ENCODE measurements at places on chromosomes 5 and 9.

DNA sequence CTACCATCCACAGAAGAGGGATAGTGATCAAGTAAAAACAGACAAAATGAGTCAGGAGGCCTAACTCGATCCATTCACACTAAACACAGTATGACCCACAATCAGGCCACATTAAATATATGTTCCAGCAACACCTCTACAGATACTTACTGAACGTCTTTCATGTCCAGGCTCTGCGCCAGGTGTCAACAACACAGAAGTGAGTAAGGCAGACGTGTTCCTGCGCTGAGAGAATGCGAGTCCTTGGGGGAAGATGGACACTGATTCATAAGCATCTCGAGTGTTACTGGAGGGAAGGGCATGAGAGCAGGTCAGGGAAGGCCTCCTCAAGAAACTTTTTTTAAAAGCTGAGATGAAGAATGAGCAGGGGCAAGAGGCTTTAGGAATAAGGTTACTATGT lies 164.3 kb upstream of the CLINT1 start:
- DNase-seq, result no peak

DNA sequence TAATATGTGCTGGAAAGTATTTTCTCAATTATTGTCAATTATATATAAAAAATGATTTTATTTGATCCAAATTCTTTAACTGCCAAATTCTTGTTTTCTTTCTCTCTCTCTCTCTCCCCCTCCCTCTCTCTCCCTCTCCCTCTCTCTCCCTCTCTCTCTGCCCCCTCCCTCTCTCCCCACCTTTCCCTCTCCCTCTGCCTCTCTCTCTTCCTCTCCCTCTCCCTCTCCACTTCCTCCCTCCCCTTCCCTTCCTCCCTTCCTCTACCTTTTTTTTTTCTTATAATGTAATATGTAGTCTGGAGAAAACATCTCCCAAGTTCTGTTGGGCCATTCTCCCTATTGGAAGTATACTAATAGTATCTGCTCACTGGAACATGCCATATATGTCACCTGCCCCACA lies 6.4 kb upstream of the RFX3 start:
- no peak for DNase-seq

DNA sequence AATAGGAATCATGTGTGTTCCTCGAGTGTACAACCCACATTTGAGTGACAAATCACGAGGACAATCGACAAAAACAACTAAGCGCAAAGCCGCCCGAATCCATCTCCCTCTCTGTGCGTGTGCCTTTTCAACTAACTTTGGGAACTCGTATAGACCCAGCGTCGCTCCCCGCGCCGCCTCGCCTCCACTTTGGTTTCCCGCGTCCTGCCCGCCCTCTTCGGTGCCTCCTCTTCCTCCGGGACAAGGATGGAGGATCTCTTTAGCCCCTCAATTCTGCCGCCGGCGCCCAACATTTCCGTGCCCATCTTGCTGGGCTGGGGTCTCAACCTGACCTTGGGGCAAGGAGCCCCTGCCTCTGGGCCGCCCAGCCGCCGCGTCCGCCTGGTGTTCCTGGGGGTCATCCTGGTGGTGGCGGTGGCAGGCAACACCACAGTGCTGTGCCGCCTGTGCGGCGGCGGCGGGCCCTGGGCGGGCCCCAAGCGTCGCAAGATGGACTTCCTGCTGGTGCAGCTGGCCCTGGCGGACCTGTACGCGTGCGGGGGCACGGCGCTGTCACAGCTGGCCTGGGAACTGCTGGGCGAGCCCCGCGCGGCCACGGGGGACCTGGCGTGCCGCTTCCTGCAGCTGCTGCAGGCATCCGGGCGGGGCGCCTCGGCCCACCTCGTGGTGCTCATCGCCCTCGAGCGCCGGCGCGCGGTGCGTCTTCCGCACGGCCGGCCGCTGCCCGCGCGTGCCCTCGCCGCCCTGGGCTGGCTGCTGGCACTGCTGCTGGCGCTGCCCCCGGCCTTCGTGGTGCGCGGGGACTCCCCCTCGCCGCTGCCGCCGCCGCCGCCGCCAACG lies at the start of gene GPR150:
Gene GPR150 (plus strand): TSS at position 58 of the 840 bp plus-strand sequence. CDS start 189 bp downstream, at position 247.
- DNase-seq, result no peak

GRCh38 chr9:94973451-94973941 lies 247.0 kb downstream of the AOPEP start:
- DNase-seq, result no peak

- no peak for DNase-seq
Measured at GRCh38 chr5:122665051-122665450, 109.8 kb upstream of the SNX2 start.

- no peak for DNase-seq
Measured at GRCh38 chr9:133527444-133527920, 2.7 kb upstream of the MYMK start.

GRCh38 chr9:126504086-126504976 lies 109.4 kb upstream of the LMX1B start:
- no peak for DNase-seq

DNA sequence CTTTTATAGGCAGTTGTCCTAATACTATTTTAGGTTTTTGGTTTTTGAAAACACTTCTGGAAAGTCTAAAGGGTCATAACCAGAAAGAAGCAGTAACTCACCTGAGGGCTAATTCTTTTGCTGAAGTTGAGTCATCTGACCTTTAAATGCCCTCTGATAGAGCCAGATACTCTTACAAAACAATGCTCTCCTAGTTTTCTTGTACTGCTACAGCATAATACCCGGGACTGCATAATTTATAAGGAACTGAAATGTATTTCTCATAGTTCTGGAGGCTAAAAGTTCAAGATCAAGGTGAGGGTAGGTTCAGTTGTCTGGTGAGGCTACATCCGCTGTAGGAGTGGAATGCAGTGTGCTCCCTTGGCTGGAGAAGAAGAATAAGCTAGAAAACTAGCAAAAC lies 670.3 kb downstream of the TLE4 start:
- DNase-seq, result no peak

DNA sequence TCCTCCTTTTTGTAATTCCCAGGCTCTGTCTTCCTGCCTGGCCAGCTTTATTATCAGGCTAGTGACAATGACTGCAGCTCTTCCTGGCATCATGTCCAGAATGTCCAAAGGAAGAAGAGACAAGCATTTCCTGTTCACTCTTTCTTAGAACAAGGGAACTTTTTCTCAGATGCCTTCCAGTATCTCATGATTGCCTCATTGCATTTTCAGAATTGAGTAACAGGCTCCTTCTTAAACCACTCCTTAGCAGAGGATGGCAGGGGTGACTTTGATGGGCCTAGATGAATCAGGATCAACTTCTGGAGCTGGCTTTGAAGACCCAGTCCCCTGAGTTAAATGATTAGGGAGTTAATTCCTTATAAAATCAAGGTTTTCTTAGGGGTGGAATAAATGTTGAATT lies 92.9 kb upstream of the RASGRF2 start:
- no peak for DNase-seq

DNA sequence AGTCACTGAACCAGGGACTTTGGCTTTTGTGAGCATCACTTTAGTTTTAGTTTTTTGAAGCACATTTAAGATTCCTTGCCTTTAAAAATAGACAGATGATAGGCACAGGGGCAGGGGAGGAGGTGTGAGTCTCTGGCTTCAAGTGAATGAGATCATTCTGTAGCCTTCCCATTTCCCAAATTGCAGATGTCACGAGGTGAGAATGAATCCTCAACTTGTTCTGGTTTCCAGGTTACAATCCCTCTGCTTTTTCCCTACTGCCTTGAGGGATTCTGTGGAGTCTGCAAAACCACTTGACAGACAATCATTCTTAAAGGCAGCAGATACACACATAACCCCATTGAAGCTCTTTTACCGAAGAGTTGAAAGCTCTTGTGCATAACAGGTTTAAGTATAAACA lies 332.4 kb downstream of the DMAC1 start:
- DNase-seq, result no peak

- no peak for DNase-seq
Measured at GRCh38 chr5:1421521-1422341, 23.5 kb downstream of the SLC6A3 start.

DNA sequence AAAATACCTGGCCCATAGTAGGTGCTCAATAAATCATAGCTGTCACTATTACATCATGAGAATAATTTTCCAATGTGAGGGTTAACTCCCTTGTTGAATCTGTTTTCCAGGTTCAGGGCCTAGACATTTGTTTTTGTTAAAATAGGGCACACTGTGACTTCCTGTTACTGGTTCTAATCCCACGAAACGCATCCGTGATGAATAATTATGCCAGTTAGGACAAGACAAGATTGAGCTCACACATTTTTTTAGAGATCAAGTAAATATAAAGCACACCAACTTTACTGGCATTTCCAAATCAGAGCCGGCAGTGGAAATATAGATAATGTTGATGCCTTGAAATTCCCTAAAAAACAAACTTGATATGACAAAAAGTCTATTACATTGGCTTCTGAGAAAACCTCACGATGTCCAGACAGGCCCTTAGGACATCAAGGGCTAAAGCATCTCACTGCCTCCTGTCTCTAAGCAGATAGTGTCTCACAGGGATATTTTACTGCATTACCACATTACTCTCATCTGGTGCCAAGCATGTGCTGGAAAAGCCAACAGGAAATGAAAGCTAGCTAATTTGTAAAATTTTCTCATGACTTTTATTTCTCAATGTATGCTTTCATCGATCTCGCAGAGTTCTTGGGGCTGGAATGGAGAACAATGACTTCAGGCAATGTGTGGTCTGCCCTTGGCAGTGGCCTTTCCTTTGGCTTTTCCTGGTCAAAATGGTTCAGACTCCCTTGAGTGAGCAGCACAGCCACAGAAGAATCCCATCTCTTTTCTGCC lies 414.3 kb upstream of the PAPPA start:
- no peak for DNase-seq

GRCh38 chr5:163564321-163564938 lies 59.0 kb downstream of the MAT2B start:
- DNase-seq, result peak; percentile 29
